NCI-H774 (cell line): ENCODE measurements at places on chromosomes 5 and 9.

DNA sequence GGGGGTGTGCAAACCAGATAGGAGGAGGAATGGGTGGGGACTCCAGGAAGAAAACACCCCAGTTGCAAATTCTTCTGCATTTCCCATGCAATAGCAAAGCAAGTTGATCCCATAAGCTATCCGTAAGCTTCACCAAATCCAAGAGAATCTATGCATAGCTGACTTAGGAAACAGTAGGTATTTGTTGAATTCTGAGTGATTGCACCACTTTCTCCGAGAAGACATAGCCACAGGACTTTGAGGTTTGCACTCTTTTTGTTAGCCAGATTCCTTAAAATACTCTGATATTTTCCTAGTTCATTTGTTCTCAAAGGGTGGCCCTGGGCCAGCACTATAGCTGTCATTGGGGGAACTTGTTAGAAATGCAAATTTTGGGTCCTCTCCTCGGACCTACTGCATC is 271.9 kb downstream of the SLIT3 start:
- no peak for DNase-seq

- DNase-seq = no peak
Observed at GRCh38 chr5:147046281-147046680, 167.7 kb upstream of the PPP2R2B start.

DNA sequence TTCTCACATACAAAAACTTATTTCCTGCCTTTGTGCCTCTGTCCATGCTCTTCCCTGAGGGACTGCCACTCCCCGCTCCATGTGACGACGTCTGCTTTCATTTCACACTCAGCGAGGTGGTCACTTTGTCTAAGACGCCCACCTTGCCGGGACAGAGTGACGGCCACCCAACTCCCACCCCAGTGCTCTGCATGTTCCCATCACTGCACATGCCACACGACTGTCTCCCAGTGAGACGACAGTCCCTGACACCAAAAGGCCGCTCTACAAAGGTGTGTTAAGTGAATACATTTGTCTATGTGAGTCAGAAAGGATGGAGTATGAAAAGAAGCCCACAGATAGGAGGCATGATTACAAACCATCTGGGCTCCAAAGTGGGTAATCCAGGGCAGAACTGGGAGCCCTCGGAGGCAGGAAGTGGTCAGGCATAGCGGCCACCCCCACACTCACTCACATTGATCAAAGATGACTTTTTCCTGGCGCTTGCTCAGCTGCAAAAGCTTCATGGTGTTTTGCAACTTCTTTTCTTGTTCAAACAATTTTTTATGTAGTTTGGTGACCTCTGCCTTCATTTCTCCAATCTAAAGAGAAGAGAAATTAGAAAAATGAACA is 185.8 kb downstream of the CDK5RAP2 start:
- DNase-seq = no peak

DNA sequence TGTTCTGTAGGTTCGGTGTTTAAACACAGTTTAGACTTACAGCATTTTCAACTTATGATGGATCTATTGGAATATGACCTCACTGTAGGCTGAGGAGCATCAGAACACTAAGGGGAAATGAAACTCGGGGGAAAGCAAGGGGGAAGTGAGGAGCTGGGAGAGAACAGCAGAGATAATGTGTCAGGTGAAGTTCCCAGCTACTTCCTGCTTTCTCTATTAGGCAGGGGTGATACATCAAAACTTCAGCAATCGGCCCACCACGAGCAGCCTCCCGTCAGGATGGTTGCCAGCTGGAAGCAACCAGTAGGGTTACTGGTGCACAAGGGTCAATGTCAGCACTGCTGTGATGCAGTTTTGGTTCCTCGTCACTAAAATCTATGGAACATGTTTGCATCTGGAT is 34.3 kb downstream of the FAT2 start:
- DNase-seq = no peak

GRCh38 chr9:73548201-73548600 is 396.5 kb downstream of the ANXA1 start:
- peak; percentile 46 for DNase-seq

DNA sequence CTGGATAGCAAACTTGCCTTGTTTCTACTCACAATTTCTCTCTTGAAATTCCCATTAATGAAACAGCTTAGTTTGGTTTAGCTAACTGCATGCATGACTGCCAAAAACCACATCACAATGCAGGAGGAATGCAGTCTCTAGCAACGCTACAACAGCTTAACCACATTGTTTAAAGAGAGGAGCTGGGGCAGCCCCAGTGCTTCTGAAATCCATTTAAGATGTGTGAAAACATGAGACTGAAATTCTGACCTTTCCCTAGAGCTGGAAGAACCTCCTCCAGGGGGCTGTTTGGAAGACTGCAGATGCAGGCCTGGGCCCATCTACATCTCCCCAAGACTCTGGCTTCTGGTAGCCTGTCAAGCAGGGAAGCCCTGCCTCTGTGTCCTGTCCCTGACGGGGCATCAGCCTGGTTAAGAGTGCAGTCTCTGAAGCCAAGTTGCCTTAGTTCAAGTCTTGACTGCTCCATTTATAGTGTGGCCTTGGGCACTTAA is 157.1 kb downstream of the ZNF462 start:
- DNase-seq = no peak

GRCh38 chr9:120742951-120743416 is 28.7 kb upstream of the MEGF9 start:
- DNase-seq = peak; percentile 30

GRCh38 chr5:36073595-36074216 is 7.0 kb upstream of the UGT3A2 start:
- DNase-seq = peak; percentile 23

- no peak for DNase-seq
Observed at GRCh38 chr5:30930736-30931135, 262.8 kb upstream of the CDH6 start.

DNA sequence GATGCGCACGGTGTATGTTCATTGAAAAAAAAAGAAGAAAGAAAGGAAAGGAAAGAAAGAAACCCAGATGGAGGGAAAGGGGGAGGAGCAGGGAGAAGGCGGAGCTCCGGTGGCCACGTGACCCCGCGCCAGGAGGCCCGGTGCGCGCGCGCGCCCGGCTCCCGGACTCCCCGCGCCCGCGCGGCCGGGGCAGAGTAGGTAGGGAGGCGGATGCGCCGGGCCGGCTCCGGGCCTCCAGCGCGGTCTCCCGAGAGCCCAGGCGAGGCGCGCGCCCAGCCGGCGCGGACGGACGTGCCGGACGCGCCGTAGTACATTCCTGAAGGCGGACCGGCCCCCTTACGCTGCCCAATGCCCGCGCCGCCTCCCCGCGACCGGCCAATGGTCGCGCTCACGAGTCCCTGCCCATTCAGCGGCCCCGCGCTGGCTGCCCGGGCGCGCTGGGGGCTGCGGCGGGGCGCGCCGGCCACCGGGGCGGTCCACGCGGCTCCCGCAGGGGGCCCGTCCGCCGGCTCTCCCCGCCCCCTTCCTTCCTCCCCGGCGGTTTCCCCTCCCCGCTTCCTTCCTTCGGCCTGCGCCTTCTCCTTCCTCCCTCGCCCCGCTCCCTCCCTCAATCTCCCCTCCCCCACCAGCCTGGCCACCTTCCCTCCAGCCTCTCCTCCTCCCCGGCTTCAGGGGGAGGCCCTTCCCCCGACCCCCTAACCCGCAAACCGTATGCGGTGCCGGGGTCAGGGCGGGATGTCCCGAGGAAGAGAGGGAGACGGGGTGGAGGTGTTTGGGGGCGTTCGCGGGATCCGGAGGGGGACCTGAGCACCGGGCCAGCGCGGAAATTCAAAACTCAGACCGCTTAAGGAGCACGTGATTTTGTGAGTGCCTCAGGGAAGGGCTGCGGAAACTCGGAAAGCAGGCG is 5.8 kb downstream of the PTCH1 start:
- peak; percentile 93 for DNase-seq

DNA sequence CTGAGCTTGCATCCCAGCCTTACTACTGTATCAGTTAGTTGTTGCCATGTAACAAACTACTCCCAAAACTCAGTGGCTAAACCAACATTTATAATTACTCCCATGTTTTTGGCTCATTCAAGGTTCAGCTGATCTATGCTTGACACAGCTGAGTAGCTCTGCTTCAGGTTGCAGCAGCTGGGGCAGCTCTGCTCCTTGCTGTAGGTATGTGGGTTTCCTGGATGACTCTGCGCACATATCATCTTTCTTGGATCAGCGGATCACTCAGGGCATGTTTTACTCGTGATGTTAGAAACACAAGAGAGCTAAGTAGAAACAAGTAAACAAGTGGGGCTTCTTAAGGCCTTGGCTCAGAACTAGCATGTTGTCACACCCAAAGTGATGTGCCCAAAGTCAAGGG is 15.1 kb downstream of the TEK start:
- no peak for DNase-seq

- DNase-seq = no peak
Observed at GRCh38 chr5:57855831-57856230, 373.2 kb upstream of the ACTBL2 start.

- DNase-seq = no peak
Observed at GRCh38 chr5:39517800-39518199, 93.0 kb upstream of the DAB2 start.

GRCh38 chr5:72109062-72109411 is 1.8 kb downstream of the MAP1B start:
- no peak for DNase-seq

- no peak for DNase-seq
Observed at GRCh38 chr9:25658571-25658970, 19.7 kb downstream of the TUSC1 start.

- no peak for DNase-seq
Observed at GRCh38 chr9:135198586-135199285, 111.3 kb downstream of the OLFM1 start.

DNA sequence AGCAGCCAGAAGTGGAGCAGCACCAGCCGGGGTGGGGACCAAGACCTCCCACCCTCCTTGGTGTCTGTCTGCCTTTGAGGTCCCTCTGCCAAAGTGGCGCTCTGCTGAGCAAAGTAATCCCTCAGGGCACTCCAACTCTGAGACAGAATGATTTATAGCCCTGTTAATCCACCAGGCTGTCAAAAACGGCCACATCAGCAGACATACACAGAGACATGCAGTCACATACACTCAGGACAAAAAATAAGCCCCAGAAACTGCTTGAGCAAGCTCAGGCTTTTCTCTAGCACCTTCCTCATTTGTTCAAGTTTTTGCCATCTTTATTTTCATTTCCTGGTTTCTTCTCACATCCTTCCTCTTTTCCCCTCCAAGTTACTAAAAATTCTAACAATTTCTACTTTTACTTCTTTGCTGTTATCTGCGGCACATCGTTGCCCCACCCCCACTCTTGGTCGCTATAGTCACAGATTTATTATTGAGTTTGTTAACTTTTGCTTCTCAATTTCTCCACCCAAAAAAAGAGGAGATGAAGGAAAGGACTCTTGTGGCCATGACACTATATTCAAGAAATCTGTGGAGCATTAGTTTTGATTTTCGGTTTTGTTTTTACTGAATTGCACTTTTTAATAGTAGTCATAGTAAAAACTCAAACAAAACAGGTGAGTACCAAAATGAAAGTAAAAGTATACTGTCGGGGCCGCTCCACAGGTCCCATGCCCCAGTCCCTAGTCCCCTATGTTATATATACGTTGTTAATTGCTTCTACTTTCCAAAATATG is 17.4 kb upstream of the ADRB2 start:
- peak; percentile 20 for DNase-seq

- peak; percentile 43 for DNase-seq
Observed at GRCh38 chr5:38265546-38266179, 7.3 kb downstream of the EGFLAM start.
